Stimulated activated CD8-positive, alpha-beta memory T cell treated with anti-CD3 and anti-CD28 coated beads, Interleukin-15, amount 100 ng/mL, for 4 hours (primary cell): ENCODE measurements at places on chromosomes 4 and X.

DNA sequence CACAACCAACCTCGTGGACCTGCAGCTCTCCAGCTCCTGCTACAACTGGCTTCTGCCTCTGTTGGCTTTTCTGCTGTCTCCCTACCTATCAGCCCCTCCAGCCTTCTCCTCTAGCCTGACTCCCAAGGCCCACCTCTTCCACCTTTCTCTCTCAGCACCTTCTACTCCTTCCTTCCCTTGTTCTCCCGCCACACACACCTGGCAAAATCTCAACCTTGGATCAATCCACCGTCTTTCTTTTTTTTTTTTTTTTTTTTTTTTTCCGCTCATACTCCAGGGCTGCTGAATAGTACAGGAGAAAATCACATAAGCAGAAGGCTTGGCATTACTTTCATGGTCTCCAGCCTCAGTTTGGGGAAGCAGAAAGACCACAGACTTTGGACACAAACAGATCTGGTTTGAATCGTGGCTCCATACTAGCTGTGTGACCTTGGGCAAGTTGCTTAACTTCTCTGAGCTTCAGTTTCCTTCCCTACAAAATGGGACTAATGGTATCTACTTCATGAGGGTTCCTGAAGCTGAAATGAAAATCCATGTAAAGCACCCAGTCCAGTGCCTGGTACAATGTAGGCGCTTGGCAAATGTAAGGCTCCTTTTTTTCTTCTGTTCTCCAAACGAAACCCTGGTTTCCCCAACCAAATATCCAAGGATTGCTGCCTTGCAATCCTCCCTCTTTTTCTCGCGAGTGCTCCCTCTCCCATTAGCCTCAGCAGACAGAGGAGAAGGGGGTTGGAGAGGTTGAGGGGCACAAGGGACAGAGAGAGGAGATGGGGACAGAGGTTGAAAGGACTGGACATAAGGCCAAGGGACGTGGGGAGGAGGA lies 1.7 kb downstream of the FGD1 start:
- DNase-seq = no peak

DNA sequence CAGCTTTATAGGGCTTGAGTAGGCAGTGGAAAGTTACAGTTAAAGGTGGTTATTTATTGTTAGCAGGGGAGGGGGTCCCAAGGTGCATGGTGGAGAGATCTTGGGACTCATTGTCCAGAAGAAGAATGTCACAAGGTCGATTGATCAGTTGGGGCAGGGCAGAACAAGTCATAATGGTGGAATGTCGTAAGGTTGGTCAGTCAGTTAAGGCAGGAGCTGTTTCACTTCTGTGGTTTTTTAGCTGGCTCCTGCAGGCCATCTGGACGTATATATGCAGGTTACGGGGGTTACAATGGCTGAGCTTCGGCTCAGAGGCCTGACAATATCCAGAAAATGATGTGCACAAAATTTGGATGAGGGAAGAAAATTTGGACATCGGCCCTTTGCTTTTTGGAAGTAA lies 7.1 kb downstream of the OFD1 start:
- no peak for DNase-seq

GRCh38 chr4:2443061-2443730 lies 24.4 kb downstream of the CFAP99 start:
- DNase-seq = no peak

- no peak for DNase-seq
These were observed 84.1 kb downstream of the NHS start for GRCh38 chrX:17459008-17459611.

DNA sequence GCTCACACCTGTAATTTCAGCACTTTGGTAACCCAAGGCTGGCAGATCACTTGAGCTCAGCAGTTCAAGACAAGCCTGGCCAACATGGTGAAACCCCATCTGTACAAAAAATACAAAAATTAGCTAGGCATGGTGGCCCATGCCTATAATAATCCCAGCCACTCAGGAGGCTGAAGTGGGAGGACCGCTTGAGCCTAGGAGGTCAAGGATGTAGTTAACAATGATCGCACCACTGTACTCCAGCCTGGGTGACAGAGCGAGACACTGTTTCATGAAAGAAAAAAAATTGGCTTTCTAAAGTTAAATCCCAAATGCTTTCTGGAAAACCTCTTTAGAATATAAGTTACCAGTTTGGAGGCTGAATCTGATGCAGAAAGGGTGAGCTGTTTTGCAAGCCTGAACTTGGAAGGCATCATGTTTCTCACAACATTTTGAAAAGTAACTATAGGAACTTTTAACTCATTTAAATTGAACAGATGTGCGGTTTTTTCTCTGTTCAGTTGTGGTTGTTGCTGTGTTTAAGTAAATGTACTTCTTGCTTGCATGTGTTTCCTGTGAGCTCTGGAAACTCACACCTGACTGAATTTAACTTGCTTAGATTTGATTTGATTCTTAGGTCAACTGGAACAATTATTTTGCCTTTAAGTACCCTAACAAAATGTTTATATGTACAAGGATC lies 39.8 kb upstream of the TMEM131L start:
- no peak for DNase-seq

DNA sequence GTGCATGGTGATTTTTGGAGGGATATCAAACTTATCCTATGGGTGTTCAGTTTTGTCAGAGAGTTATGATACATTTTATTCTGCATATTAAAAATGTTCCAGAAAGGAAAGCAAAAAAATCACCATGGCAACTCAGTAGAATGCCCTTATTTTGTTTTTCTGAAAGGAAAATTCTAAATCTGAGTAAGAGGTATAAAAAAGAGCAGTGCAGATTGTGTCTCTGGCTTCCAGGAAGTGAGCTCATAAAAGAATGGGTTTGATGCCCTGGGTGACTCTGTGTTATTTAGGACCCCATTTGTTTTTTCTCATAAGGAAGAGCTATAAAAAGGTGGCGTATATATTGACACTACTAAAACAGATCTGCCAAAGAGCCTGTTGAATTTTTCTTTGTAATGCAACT lies 128.8 kb downstream of the UCHL1 start:
- no peak for DNase-seq

DNA sequence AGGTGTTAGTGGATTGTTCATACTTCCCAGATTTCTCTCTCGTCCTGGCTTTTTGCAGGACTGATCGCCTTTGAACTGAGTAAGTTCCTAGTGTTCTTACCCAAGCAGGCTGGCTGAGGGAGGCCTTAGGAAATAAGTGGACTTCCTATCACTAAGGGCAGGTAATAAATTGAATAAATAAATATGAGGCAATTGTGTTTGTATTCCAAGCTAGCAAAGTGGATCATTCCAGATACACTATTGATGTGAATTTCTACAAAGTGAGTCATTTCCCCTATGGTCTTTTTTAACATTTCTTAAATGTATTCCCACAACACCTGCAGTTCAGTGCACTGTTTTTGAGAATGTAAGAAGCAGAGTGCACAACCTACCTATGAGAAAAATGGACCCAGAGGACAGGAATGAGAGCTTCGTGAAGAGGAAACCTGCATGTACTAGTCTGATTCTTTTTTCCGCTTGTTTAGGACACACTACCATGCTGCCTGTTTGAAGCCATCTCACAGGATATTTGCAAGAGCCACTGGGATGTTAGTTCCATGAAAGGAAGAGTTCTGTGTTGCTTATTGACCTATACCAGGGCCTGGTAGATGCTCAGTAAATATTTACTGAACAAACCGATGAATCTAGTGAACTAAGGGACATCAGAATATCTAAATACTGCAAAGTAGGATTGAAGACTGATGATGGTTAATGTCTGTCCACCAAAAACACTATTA lies 29.0 kb upstream of the SMAD1 start:
- DNase-seq = no peak

DNA sequence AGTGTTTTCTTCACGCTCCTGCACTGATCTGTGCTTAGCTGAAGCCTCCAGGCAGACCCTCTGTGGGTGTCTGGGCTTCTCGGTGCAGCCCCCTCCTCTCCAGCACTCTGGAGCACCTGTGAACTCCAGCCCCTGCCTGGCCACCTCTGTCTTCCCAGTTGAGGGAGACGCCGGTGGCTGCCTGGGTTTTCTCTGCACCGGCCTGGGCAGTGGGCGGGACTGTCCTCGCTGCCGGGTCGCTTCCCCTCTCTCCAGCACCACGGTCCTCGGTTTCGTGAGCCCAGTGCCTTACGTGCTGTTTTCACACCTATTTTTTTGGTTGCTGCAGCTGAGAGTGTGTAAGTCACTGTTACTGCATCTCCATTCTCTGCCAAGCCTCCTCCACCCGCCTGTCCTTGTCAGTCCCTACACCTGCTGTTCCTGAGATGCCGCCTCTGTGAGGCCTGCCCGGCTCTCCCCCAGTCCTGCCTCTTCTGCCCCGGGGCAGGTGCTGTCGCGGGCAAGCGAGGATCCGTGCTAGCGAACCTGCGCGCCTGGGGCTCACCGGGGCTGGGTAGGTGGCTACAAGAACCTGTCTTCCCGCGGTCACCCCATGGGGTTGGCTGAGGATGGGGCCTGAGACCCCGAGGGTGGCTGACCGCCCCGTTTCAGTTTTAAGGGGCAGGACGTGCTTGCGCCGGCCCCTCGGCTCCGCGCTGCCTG lies 2.4 kb upstream of the FGFRL1 start:
- no peak for DNase-seq

GRCh38 chrX:3938587-3938986 lies 225.1 kb upstream of the PRKX start:
- DNase-seq = no peak

DNA sequence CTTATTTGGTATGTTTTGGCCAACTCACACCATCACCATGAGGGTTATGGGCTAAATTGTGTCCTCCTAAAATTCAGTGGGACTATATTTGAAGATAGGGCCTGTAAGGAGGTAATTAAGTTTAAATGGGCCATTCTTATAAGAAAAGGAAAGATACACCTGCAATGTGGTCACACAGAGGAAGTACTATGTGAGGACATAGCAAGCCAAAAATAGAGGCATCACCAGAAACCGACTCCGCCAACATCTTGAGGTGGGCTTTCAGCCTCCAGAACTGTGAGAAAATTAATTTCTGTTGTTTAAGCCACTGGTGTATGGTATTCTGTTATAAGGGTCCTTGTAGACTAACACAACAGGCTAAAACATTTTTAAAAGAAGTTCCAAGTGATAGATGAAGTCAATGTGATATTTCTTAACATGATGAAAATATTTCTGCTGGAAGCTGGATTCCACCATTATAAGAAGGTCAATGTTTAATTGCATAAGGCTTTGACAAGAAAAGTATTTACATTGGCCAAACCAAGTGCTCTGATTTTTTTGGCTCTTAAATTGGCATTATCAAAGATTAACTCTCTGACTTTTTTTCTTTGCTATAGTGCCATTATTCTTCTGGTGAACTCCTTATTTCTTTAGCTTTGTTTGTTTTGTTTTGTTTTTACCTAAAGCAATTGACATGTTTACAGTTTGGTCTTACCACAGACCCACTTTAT lies 540.9 kb downstream of the PPARGC1A start:
- no peak for DNase-seq

DNA sequence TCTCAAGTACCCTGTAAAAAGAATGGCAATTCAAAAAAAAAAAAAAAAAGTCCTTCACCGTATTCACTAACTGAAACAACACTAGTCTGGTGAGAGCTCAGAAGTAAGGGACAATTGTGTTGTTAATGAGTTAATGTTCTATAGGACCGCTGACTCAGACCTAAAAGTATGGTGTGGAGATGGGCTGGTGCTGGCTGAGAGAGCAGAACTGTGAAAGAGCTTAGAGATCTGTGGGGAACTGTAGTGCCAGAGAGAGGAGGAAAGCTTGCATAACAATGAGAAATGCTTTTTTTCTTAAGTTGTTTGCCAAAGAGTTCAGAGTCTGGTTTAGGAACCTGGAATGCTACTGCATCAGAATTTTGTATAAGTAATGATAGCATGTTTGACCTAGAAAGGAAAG lies 65.1 kb downstream of the LHFPL1 start:
- DNase-seq = no peak

DNA sequence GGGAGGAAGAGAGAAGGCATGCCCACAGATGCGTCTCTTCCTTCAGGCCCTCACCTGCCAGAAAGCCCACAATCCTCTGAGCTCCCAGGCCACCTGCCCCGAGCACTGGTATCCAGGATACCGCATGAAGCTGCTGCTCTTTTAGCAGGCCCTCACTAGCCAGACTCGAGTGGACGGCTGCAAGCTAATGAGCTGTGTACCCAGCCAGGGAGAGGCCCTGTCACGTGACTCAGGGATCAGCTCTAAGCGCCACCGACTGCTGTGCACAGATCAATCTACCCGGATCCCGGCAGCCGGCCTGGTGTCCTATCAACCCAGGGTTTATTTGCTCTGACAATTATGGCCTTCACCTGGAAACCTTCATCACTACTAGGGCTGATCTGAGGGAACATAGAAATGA lies 39.0 kb downstream of the BCOR start:
- no peak for DNase-seq

- DNase-seq = no peak
These were observed 14.9 kb upstream of the PPEF1 start for GRCh38 chrX:18692541-18692940.

- no peak for DNase-seq
These were observed 656.7 kb downstream of the IL1RAPL1 start for GRCh38 chrX:29243942-29244341.

DNA sequence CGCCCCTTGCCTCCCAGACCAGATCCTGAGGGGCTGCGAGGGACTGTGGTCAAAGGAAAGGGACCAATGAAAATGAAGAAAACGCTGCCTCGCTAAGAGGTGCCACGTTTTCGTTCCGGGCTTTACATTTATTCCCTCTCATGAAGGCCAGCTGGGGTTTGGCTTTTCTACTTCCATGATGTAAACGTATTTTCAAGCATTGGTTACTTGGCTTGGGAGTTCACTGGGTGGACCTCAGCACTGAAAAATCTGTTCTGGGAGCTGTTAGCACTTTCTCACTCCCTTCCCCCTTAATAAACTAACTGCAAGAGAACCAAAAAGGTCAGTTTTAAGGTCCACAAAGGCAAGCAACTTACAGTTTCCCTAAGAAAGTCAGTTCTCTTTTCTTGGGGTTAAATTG lies 40.6 kb upstream of the ADGRG2 start:
- DNase-seq = no peak

GRCh38 chr4:159455675-159456237 lies 352.9 kb downstream of the RAPGEF2 start:
- no peak for DNase-seq

DNA sequence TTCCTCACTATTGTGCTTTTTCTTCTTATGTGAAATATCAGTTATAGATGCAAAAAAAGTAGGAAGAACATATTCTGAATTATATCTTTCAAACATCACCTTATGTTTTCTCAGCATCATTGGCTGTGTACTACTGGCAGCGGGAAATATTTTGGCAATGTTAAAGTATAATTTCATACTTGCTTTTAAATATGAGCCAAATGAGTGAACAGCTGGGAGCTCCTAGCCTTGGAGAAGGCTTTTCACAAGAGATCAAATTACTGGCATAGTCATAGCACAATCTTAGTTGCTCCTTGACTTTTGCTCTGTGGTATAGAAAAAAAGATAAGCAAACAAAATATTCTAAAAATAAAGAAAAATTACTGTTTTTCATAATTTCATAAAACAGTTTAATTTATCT lies 1575.8 kb upstream of the PABPC4L start:
- DNase-seq = no peak

GRCh38 chr4:129278868-129279267 lies 182.9 kb downstream of the C4orf33 start:
- DNase-seq = no peak

GRCh38 chr4:1738410-1738809 lies 17.1 kb downstream of the TACC3 start:
- no peak for DNase-seq

- no peak for DNase-seq
These were observed 179.7 kb upstream of the TET2 start for GRCh38 chr4:104967034-104967401.

- DNase-seq = no peak
These were observed 206.1 kb downstream of the MID1 start for GRCh38 chrX:10414156-10414824.
